Activated T-cell treated with anti-CD3 and anti-CD28 coated beads, Interleukin-2, amount 50 U/mL, for 48 hours (primary cell): ENCODE measurements at places on chromosomes 1 and 21.

DNA sequence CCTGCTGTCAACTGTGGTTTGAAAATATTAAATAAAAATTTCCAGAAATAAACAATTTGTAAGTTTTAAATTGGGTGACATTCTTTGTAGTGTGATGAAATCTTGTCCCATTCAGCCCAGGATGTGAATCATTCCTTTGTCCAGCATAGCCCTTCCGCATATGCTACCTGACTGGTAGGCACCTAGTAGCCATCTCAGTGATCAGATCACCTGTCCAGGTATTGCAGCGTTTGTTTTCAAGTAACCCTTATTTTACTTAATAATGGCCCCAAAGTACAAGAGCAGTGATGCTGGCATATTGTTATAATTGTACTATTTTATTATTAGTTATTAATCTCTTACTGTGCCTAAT is 351.6 kb upstream of the B3GALT2 start:
- no peak for DNase-seq

DNA sequence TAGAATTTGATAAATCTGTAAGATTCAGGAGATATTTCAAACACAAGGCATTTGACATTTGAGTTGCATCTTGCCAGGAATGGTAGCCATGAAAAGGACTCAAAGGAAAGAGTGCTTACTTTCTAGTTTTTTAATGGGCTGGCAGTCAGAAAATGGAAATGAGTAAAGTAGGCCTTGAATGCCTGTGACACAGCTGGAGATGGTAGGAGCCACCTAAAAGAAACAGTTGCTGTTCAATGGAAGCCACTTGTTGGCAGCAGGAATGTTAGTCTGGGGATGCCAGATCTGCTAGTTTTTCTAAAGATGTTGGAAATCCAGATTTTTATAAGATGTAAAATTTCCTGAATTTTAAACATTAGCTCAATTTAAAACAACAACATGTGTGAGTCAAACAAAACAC is 43.6 kb downstream of the CACHD1 start:
- no peak for DNase-seq

DNA sequence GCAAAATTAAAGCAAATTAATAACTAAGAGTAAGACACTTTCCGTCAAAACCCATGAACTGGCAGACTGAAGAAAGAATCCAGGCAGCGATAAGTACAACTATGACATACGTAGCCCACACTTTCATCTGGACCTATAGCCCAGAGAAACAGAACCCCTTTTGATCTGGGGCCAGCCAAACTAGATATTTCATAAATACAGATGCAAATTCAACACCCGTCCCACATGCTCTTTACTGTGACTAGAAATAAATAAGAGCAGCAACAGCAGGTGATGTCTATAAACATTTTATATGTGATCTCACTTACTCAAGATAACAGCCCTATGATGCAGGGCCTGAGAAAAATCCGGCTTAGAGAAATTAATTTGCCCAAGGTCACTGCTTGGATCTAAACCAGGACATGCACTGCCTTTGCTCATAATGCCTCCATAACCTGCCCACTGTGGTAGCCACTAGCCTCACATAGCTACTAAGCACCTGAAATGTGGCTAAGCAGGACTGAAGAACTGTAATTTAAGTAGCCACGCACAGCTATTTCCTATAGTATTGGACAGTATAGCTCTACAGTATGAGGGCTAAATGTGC is 130.2 kb downstream of the TGFBR3 start:
- DNase-seq = no peak

- no peak for DNase-seq
Observed at GRCh38 chr1:100746542-100746932, 27.0 kb downstream of the VCAM1 start.
